Mucosa of gallbladder (tissue), 1 donor: ENCODE measurements at places on chromosomes 4 and X.

- DNase-seq = no peak
Observed at GRCh38 chrX:2692221-2693112, 1.4 kb downstream of the CD99 start.

DNA sequence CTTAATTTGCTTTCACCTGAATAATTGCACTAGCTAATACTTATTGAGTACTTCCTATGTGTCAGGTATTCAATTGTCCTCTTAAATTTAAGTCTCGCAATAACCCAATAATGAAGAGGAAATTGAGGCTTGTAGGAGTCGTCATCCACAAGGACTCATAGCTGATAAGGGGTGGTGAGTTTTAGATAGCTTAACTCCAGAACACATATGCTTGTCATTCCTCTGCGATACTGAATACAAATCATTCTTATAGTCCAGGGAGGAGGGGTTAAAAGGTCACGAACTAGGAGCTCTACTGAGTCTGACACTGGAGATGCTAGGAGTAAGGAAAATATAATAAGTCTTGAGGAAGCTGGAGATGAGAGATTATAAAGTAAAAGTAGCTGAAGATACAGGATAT lies 1.4 kb upstream of the PACRGL start:
- DNase-seq = no peak

DNA sequence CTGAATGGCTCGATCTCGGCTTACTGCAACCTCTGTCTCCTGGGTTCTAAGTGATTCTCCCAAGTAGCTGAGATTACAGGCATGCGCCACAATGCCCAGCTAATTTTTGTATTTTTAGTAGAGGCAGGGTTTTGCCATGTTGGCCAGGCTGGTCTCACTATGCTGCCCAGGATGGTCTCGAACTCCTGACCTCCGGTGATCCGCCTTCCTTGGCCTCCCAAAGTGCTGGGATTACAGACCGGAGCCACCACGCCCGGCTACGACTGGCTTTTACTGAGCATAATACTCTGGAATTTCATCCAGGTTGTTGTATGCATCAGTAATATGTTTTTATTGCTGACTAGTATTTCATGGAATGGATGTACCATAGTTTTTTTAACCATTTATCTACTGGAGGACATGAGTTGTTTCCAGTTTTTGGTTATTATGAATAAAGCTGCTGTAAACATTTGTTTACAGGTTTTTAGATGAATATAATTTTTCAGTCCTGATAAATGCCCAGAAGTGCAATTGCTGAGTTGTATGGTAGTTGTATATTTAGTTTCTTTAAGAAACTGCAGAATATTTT lies 31.2 kb downstream of the N4BP2 start:
- DNase-seq = no peak

DNA sequence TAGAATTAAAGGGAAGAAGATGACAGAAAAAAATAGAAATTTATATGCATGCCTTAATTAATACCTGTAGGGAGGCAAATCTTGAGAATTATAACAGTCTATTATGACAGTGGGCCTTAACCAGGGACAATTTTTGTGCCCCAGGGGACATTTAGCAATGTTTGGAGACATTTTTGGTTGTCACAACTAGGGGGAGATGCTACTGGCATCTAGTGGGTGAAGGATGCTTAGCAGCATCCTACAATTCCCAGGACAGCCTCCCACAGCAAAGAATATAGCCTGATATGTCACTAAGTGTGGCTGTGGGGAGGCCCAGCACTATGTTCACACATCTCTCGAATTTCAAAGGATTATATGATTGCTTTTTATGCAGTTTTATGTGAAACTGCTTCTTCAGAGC lies 10.5 kb downstream of the GPR82 start:
- no peak for DNase-seq

DNA sequence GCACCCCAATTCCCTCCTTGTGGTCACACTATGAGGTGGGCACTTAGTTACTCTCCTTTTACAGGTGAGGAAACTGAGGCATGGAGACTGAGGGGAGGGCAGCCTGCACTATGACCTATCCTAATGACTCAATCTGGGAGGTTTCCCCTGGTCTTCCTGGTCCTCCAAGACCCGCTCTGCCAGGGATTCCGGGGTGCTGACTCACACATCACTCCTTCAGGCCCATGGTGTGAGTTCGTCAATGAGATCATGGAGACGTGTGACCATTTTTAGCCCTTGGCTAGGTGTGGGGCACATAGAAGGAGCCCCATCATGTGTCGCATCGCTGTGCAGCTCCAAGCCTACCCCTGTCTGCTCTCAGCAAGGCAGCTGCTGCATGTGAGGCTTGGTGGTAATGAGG lies 32.4 kb upstream of the BCOR start:
- no peak for DNase-seq

DNA sequence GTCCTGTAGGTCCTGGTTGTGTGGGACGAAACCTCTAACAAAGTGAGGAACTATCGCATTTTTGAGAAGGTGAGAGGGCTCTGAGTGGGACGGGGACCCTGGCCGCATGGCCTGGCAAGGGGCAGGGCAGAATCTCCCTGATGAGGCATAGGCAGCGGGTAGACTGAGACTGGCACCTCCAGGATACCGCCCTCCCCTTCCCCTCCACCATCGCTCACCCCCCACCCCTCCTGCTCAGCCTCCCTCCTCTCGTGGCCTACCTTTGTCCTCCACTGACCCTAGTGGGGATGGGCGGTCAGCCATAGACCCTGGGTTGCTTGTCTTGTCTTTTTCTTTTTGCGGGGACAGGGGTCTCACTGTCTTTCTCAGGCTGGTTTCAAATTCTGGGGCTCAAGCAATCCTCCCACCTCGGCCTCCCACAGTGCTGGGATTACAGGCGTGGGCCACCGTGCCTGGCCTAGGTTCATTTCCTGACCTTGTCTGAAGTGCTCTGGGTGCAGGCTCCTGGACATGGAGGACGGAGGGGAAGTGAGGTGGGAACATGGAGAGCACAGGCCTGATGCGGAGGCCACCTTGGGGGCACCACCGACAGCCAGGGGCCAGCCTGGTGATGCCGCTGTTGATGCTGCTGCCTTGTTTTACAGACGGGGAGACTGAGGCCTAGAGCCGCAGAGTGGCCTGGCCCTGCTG lies 10.5 kb upstream of the ADD1 start:
- no peak for DNase-seq

DNA sequence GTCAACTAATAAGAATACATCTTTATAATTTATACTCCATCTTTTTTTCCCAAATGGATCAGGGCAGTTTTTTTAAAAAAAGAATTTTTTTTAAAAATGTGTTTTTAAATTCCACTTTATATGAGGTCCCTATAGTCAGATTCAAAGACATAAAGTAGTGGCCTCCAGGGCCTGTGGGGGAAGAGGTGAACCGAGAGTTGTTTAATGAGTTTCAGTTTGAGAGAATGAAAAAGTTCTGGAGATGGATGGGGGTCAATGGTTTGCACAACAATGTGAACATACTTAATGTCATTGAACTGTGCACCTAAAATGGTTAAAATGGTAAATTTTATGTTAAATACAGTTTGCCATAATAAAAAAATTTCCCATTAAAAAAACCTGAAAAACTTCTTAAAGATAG lies 53.8 kb downstream of the ZNF827 start:
- DNase-seq = no peak

DNA sequence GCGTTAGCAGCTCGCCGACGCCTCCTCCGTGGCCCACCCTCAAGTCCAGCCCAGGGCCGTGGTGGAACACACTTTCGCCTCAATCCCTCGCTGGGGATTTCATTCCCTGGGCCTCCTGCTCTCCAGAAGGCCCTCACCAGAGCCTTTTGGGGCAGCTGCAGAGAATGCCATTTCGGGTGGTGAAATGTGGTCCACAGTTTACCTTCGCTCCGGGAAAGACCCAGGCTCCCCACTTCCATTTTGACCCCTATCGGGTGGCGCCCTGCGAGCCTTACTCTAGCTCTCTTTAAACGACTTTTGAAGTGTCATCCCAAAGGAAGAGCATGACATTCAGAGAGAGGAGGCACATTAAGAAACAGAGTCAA lies 496 bp downstream of the SH2D1A start:
- no peak for DNase-seq

DNA sequence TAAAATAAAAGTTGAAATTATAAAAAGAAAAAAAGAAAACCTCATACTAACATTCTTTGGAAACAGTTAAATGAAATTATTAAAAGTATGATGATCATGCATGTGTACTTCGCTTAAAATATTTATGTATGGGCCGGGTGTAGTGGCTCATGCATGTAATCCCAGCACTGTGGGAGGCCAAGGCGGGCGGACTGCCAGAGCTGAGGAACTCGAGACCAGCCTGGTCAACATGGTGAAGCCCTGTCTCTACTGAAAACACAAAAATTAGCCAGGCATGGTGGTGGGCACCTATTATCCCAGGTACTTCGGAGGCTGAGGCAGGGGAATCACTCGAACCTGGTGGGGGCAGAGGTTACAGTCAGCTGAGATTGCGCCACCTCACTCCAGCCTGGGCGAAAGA lies 952.2 kb upstream of the FTHL17 start:
- no peak for DNase-seq

- DNase-seq = no peak
Observed at GRCh38 chr4:182017038-182017437, 226.2 kb upstream of the TENM3 start.

DNA sequence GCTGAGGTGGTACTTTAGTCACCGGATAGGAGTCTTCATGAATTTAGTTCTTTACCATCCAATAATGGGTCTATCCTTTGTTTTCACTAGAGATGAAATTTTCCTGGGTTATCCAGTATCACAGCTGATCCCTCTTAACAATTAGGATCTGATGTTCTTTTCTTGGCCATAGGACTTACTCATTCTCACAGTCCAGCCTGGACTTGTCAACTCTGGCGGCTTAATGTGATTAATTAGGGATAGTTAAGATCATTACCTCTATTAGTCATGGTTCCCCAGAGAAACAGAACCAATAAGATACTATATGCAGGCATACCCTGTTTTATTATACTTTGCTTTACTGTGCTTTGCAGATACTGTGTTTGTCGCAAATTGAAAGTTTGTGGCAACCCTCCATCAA lies 272.7 kb upstream of the FAT4 start:
- no peak for DNase-seq

DNA sequence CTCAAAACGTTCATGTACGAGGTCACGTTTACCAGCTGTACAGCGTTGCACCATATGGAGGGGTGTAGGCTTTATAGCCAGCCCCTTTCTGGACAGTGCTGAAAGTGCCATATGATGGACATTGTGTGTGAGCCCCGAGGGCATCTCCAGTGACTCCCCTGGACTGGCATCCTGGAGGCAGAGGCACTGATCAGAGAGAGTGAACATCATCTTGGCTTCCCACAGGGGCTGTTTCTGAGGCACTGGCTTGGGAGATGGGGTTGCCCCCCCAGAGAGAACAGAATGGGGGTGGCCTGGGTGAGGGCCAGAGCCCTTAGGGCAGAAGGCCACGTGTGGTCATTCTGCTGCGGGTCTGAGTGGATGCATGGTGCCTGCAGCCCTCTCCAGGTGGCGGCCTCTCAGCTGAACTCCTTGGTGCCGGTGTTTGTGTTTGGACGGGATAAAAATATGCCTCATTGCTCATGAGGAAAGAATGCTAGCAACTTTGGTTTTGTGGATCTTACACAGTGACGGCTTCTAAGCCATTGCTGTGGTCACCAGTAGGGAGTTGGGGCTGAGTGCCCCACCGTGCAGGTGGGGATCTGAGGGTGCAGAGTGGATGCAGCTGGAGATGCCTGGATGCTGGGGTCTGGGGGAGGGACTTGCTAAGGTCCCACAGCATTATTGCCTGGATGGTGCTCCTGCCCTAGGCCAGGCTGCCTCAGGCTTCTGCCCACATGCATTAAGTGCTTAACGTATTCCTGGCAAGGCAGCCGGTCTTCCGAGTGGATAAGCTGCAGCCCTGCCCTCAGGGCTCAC lies 3.4 kb downstream of the WFS1 start:
- DNase-seq = no peak

DNA sequence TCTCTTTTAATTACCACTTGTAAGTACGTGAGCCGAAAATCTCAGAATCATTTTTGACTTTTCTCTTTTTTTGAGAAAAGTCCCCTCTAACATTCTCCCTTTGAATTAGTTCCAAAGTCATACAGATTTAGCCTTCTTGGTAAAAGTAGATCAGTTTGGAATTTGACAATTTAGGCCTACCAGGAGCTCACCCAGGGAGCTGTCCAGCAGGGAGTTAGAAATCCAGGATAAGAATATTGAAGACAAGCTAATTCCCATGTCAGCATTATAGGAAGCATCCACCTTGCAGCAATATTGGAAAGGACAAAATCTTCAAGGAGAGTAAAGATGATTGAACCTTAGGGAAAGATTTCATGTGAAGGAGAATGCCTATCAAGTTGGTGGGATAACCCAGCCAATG lies 352.2 kb upstream of the CPEB2 start:
- DNase-seq = no peak

- DNase-seq = no peak
Observed at GRCh38 chrX:72373136-72373535, 67.4 kb upstream of the CITED1 start.

DNA sequence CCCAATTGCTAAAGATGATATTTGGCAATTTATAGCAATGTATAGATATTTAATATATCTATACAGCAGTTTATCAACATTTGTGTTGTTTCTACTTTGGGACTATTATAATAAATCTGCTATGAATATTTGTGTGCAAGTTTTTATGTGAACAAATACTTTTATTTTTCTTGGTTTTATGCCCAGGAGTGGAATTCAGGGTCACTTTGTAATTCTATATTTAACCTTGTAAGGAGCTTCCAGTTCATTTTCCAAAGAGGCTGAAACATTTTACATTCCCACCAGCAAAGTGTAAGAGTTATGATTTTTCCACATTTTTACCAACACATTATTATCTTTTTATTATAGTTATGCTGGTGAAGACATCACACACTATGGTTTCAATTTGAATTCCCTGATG lies 801.3 kb downstream of the PCDH18 start:
- DNase-seq = no peak

- peak; percentile 16 for DNase-seq
Observed at GRCh38 chrX:133985164-133985966, at the start of gene GPC3. Gene GPC3, minus strand, starts transcription at chrX:133985594.

GRCh38 chr4:142334931-142335330 lies 511.2 kb downstream of the INPP4B start:
- DNase-seq = no peak

GRCh38 chr4:121554382-121554781 lies 142.4 kb downstream of the ANXA5 start:
- no peak for DNase-seq

DNA sequence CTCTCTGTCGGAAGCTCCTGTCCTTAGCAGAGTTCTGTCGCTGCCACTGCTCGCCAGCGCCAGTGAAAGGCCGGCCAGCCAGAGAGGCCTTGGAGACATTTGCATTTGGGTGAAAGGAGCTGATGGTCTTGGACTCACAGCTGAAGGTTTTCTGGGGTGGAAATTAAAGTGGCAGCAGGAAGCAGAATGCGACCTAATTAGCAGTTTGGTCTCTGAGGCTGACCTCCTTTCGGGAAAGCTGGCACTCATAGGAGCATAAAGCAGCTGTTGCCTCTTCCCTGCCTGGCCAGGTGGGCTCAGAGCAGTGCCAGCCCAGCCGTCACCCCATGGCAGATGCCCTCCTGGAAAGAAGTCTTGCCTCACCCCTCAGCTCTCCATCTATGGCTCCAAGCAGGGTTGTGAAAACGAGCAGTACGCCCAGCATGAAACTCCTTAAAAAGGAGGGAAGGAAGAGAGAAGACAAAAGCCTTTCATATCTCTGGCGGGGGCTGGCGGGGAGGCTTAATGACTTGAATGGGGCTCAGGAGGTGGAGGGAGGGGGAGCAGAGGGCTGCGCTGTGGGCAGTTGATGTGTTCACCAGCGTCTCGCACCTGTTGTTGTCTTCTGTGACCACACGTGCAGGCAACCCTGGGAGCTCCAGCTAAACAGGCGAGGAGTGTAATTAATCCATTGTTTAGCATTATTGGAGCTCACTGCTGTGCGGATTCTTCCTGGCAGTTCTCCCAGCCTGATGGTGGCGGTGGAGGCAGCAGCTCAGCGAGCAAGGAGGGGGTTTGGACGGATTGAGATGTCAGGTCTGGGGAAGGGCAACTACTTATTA lies 264.0 kb downstream of the MID1IP1 start:
- DNase-seq = no peak
